ENCODE measurements at places on chromosomes 5 and 9.

DNA sequence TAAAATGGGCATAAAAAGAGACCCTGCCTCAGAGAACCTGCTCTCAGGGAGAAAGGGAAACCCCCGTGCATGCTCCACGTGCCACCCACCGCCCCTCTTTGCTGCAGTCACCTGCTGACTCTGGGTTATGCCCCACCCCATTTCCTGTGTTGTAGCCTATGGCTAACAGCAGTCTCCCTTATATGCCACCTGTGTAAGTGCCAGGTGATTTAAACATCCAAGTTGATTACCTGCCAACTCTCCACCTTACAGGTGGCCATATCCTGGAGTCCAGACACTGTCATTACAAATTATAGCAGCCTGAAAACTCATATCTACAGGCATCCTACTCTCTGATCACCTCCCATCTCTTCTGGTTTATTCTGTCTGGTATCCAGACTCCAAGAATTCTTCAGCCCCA is 242.6 kb downstream of the HSPA4 start:
- no peak for DNase-seq

GRCh38 chr9:31608881-31609280 is 775.6 kb upstream of the ACO1 start:
- no peak for DNase-seq

DNA sequence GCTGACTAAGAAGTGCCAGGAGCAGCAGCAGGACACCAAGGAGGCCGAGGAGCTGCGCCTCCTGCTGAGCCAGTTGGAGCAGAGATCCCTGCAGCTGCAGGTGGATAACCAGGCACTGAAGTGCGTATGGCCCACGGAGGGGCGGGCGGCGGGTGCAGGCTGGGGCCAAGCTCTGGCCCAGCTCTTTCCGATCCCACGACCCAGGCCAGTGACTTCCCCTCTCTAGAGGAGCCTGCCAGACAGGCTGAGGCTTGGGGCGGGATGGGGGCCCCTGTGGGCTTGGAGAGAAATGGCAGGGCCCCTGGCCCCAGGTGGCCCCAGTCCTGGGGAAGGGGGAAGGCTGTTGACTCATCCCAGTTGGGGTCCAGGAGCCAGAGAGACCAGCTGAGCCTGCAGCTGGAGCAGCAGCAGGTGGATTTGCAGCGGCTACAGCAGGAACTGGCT is 3.6 kb downstream of the PTRH1 start:
- DNase-seq: no peak

DNA sequence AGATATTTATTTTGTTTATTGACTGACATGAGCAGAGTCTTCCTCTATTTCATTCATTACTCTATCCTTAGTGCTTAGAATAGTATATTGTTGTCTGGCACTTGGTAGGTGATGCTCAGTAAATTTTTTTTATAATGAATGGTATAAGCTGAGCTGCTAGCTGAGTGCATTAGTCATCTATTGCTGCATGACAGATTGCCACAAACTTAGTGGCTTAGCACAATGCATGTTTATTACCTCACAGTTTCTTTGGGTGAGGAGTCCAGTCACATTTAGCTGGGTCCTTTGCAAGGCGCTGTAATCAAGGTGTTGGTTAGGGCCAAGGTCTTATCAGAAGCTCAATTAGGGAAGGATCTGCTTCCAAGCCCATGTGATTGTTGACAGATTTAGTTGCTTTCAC is 23.1 kb downstream of the SMAD5 start:
- no peak for DNase-seq
